HEK293T (cell line): ENCODE measurements at places on chromosomes 5 and 9.

GRCh38 chr9:38687992-38688391, 31.9 kb downstream of the FAM240B start:
- no peak for DNase-seq

GRCh38 chr9:95413793-95414192, 96.3 kb upstream of the FANCC start:
- no peak for DNase-seq

- no peak for DNase-seq
These were observed 100.4 kb downstream of the FAM114A2 start for GRCh38 chr5:153938191-153938842.

DNA sequence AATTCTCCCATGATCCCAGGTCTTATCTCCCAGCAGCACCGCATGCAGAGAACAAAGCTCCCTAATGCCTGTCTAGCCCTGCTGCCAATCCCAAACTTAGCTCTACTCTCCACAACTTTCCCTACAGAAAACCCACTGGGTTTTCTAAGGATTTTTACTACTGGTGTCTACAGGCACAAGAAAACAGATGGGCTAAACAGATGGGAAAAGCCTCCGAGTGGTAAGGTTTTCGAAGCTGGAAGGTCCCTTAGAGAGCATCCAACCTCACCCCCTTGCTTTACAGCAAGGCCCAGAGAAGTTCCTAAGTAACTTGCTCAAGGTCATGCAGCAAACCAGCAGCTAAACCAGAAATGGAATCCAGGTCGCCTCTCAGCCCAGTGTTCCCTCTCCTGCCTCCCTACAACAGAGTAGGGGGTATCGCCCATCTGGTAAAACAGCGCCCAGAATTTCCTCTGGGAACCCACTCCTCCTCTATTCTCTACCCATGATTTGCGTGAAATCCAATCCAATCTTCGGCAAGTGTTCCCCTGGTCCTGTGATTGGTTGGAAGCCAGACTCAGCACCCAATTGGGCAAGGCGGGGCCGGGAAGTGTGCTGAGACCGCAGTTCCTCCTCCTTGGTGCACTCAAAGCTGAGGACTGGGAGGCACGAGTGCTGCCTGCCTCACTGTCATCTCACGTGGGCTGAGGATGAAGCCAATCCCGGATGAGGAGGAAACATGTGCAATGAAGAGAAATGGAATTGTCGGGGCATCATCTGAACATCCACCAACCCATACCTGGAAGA, 20.8 kb downstream of the CPLX2 start:
- no peak for DNase-seq

GRCh38 chr9:69971643-69972449, 71.8 kb upstream of the MAMDC2 start:
- peak; percentile 70 for DNase-seq

- no peak for DNase-seq
These were observed 111.9 kb upstream of the SLIT3 start for GRCh38 chr5:169412831-169413230.

- DNase-seq = no peak
These were observed 33.1 kb upstream of the PRDM9 start for GRCh38 chr5:23474315-23474714.

GRCh38 chr5:76527685-76528161, 95.5 kb downstream of the F2RL2 start:
- DNase-seq = no peak

GRCh38 chr5:82549263-82549662, 271.1 kb upstream of the RPS23 start:
- DNase-seq = no peak

DNA sequence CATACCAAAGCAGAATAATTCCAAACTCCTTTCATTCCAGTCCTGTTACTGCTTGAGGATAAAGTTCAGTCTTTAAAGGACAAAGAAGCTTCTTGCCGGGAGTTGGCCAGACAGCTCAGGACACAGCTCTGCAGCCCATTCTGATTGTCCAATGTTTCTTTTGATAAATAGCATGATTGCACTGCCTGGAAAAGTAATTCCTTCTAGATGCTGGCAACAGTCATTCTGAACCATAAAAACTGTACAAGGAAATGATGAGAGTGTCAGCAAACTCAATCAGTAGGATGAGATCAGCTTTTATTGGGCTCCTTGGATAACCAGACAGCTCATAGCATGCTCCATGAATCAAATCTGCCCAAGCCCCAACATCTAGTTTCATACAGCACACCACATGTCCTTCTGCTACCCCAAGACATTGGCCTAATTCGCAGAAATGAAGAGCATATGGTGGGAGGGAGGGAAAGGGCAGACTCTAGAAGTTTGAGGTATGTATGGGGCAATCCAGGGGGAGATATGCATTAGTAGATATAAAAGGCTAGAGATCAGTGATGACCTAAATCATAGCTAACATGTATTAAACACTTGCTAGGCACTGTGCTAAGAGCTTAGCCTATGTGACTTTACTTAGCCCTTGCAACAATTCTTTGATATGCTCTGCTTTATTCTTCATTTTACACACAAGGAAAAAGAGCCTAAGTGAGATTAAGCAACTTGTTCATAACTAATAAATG, 219.9 kb upstream of the NREP start:
- no peak for DNase-seq

- peak; percentile 46 for DNase-seq
These were observed 3.3 kb upstream of the LSM11 start for GRCh38 chr5:157740229-157740610.

- DNase-seq = no peak
These were observed 37.8 kb downstream of the FAM78A start for GRCh38 chr9:131238402-131239021.

DNA sequence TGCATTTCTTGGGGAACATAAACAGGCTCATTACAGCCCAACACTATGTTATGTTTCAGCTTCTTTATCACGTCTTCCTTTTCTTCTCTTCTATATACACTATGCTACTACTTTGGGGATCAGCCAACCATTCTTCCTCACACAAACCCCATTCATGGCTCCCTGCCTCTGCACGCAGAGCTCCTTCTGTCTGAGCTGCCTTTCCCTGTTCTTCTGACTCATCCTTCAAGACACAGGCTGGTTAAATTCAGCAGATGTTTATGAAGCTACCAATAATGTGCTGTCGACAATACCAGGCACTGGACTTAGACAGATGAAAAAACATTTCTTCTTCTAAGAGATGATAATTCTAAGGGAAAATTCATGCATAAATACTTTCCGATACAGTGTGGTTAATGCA, 102.5 kb upstream of the TXNDC8 start:
- DNase-seq = no peak

DNA sequence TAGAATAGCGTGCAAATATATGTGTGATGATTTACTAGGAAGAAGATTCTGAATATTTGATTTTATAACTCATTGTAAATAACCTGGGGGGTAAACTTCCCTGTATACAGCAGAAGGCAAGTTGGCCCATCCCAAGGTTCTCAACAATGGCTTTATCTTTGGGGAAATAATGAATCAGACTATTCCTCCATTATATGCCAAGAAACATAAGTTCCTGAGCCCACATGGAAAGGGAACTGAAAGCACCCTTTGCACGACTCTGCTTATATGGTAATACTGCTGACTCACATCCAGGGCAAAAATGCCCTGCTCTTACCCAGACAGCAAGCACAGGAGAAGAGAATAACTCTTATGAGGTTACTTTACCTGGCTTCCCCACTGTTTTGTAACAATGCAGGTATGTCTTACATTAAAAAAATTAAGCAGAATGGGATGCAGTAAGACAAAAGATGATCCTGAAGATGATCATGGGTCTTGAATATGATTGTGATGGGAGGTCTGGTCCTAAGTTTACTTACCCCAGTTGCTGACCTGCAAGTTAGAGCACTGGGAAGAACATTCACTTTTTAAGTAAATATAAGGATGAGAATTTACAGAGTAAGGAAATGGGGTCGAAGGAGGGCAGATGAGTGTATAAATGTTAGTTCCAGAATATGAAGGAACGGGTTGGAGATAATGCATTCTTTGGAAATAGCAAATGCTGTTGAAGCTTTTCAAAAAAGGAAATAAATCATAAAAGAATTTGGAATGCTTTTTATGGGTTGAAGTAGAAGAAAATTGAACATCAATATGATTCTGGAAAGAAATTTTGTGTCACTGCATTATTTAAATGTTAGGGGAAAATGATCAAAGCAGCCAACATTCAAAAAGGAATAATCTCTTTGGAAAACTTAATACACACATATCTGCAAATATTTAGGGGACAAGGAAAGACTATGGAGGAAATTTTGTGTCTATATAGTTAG, 428.4 kb upstream of the MPDZ start:
- DNase-seq = no peak

DNA sequence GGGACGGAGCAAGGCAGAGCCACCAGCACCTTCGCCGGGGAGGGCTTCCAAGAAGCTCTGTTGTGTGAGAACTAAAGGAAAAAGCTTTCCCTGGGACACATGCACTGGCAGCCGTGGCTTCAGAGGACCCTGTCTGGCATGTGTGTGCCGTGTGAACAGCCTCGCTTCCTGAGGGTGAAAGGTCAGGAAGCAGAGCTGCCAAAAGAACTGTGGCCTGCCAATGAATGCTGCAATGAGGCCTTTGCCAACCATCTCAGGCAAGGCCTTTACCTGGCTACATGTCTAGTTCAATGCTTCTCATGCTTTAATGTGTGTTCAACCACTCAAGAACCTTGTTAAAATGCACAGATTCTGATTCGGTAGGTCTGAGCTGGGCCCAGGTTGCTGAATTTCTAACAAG, 53.5 kb downstream of the NIPSNAP3B start:
- no peak for DNase-seq

DNA sequence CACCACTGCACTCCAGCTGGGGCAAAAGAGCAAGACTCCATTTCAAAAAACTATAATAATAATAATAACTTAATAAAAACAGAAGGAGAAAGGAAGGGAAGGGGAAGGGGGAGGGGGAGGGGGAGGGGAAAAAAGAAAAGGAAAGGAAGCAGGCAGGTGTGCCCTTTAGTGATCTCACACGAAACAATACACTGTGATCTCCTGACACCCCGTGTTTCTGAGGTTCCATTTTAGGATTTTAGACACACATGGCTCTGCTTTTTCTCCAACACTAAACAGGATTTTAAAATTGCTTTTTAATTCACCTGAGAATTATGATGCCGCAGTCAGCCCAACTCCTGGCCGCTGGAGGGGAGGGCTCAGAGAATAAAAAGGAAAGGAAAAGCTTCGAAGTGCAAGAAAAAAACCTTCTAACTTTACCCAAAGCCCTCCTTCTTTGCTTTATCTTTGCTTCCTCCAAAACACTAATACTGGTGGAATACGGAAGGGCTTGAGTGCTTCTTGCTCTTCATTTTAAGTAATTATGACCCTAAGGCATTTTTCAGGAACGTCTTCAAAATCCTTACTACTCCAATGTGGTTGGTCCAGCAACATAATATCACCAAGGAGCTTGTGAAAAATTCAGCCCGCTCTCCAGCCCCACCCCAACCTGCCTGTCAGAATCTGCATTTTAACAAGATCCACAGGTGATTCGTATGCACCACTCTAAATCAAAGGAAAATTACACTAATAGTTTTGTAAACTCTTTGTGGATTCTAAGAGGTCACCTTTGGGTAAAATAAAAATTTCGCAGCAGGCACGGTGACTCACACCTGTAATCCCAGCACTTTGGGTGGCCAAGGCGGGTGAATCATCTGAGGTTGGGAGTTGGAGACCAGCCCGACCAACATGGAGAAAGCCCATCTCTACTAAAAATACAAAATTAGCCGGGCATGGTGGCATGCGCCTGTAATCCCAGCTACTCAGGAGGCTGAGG, 66.0 kb downstream of the MYO10 start:
- DNase-seq = no peak

- no peak for DNase-seq
These were observed 46.7 kb downstream of the FNBP1 start for GRCh38 chr9:129996161-129996830.

- no peak for DNase-seq
These were observed 334.7 kb downstream of the OSTF1 start for GRCh38 chr9:75422944-75423522.

GRCh38 chr9:13568841-13569601, 289.5 kb upstream of the MPDZ start:
- no peak for DNase-seq

GRCh38 chr5:32767948-32768467, 56.9 kb downstream of the NPR3 start:
- DNase-seq = no peak

DNA sequence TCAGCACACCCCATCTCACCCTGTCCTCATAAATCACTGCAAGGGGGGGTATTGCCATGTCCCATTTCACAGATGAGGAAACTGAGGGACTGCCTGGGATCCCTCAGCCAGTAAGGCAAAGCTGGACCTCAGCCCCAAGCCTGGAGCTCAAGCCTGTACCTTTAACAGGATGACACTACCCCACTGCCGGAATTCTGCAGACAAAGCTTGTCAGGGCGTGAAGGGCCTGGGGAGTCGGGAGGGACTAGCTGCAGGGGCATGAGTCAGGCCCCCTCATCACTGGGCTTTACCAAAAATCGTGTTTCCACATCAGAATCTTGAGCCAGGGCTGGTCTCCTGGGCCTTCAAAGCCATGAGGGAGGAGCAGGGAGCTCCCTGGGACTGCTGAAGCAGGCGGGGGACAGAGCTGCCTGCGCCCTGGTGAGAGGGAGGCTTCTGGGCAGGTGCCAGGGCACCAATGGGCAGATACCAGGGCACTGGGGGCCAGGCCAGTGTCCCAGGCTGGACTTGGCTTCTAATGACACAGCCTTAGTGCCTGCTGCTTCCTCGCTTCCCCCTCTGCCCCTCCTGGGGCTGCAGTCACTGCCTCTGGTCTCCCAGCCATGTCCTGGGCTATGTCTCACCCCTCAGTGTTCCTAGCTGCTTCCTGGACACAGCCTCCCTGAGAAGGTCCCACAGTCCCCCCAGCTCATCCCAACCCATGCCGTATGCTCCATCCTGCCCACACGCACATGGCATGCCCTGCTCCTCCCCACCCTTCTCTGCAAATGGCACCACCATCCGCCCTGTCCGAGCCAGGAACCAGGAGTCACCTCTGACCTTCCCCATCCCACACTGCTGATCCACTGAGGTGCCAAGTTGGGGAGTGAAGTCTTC, 80.7 kb downstream of the LMX1B start:
- DNase-seq = no peak

- peak; percentile 91 for DNase-seq
These were observed 31.4 kb downstream of the COL15A1 start for GRCh38 chr9:98974994-98975712.

DNA sequence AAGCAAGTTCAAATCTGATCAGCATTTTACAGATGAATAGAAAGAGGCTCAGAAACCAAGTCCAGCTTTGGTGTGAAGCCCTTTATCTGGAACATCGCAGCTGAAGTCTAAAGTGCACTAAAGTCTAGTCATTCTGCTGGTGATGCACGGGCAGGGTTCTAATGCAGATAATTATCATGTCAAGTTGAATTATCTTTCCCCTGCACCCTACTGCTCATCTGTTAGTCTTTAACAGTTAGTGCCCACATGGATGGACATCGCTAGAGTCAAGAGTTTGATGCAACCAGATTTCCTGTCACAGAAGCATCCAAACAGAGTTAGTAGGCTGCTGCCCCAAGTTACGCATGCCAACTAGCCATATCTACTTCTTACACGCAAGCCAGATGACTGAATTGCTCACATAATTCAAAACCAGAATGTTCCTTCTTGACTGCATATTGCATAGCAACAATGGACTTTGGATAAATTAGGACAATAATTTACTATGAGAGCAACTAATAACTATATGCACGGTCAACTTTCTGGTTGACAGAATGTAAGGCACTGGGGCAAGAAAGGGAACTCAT, 1.6 kb upstream of the TOMM5 start:
- no peak for DNase-seq

GRCh38 chr9:118459913-118460312, 755.7 kb downstream of the TLR4 start:
- DNase-seq = no peak
